ENCODE measurements at places on chromosomes 7 and 10. TPM values are rescaled to one million over a fixed set of nuclear protein-coding genes. Genes with fewer than 3 reads are reported as not detected.
A peak's percentile ranks its signal among the peaks of the same experiment; 100 is the strongest.

- DNase-seq = peak; percentile 74
- H3K4me3 ChIP-seq = no peak overlapping the region
- H3K27ac ChIP-seq = peak overlapping the region; percentile 19
- no peaks in the 10 kb centered on the region for H3K27me3 ChIP-seq
- no peaks in the 10 kb centered on the region for H3K36me3 ChIP-seq
These were observed 237.2 kb upstream of the KAT6B start for GRCh38 chr10:74589226-74589673.

GRCh38 chr7:134176037-134176350 is 48.9 kb downstream of the LRGUK start:
- no peak for DNase-seq
- peaks cover 9% of the 10 kb centered on the region for H3K4me1 ChIP-seq
- H3K27me3 ChIP-seq = no peaks in the 10 kb centered on the region
- H3K36me3 ChIP-seq = no peaks in the 10 kb centered on the region

- H3K27me3 ChIP-seq = no peaks in the 10 kb centered on the region
- H3K27ac ChIP-seq = no peak overlapping the region
- H3K4me1 ChIP-seq = no peaks in the 10 kb centered on the region
- DNase-seq = no peak
These were observed 110.0 kb upstream of the TRIM24 start for GRCh38 chr7:138349841-138350700.

GRCh38 chr7:29123626-29124190 is 22.6 kb downstream of the CPVL start:
- H3K4me1 ChIP-seq = no peaks in the 10 kb centered on the region
- peaks cover 9% of the 10 kb centered on the region for H3K27me3 ChIP-seq
- H3K4me3 ChIP-seq = no peak overlapping the region
- DNase-seq = no peak

GRCh38 chr7:32323712-32324111 is 166.5 kb downstream of the LSM5 start:
- H3K27me3 ChIP-seq = no peaks in the 10 kb centered on the region
- H3K36me3 ChIP-seq = no peaks in the 10 kb centered on the region
- no peak overlapping the region for H3K27ac ChIP-seq
- no peak for DNase-seq

GRCh38 chr10:22693371-22693784 is 21.0 kb downstream of the PIP4K2A start:
- no peak overlapping the region for H3K4me3 ChIP-seq
- peaks cover 5% of the 10 kb centered on the region for H3K4me1 ChIP-seq
- peak; percentile 24 for DNase-seq
- H3K36me3 ChIP-seq = no peaks in the 10 kb centered on the region

Gene UCN3
- not detected for total RNA-seq

Gene ADCYAP1R1
- total RNA-seq = not detected

Gene RHOBTB1
- total RNA-seq = 17.7 TPM

Gene STK32C
- 13.4 TPM for total RNA-seq

Gene THSD7A
- total RNA-seq = not detected
